Lung microvascular endothelial cell (primary cell): ENCODE measurements at places on chromosomes 13 and 19. TPM values are rescaled to one million over a fixed set of nuclear protein-coding genes. Genes with fewer than 3 reads are reported as not detected.

- DNase-seq, result peak; percentile 68
Observed at GRCh38 chr13:59391696-59392095, 772.0 kb downstream of the DIAPH3 start.

DNA sequence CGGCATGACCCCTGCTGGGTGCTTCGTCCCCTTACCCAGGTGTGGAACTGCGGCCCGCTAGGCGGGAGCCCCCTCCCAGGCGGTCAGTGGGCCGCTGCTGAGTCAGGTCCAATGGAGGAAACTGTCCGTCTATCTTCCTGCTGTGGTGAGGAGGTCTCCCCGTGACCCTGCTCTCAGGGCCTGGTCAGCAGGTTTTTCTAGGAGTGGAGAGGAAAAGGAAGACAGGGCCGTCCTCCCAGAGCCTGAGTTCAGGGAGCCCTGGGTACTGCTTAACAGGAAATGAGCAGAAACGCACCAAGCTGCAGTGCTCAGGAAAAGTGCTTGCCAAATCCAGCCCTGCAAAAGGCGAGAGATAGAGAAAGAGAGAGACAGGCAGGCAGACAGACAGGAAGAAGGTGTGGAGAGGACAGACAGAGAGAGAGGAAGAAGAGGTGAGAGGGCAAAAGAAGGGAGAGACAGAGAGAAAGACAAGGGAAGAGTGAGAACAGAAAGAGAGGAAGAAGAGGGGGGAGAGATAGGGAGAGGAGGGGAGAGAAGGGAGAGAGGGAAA, 10.3 kb downstream of the SH3GL1 start:
- peak; percentile 85 for DNase-seq

- DNase-seq, result no peak
Observed at GRCh38 chr13:65217471-65217995, 2012.6 kb downstream of the PCDH9 start.

The ERCC5 gene
- total RNA-seq, result 39.4 and 42.7 TPM in 2 replicates

The SERP2 gene
- total RNA-seq, result 1.5 and 3.6 TPM in 2 replicates

DNA sequence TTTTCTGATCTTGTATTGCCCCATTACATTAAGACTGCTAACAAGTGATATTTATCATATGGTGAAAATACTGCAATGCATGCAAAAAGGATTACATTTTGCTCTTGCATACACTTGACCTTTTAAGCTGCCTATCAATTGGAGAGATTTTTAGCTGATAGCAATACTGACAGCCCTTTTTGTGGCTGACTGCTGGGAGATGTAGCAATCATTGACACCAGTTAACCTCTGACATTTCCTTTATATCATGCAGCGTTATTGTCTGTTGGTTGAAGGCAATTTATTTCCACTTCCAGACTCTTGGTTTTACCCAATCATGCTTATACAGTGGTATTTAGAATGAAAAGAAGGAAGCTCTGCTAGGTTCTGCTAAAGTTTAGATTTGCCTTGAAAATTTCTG, 364.0 kb downstream of the LMO7 start:
- no peak for DNase-seq
